ENCODE measurements at places on chromosomes 6 and 20. TPM values are rescaled to one million over a fixed set of nuclear protein-coding genes. Genes with fewer than 3 reads are reported as not detected.

DEFB124 gene
- total RNA-seq = not detected

GRCh38 chr6:132909742-132910141, 95.4 kb downstream of the RPS12 start:
- DNase-seq = no peak

- no peak for DNase-seq
Observed at GRCh38 chr20:868279-868678, 34.8 kb downstream of the FAM110A start.

- no peak for DNase-seq
Observed at GRCh38 chr6:132972971-132973370, 158.6 kb downstream of the RPS12 start.

DNA sequence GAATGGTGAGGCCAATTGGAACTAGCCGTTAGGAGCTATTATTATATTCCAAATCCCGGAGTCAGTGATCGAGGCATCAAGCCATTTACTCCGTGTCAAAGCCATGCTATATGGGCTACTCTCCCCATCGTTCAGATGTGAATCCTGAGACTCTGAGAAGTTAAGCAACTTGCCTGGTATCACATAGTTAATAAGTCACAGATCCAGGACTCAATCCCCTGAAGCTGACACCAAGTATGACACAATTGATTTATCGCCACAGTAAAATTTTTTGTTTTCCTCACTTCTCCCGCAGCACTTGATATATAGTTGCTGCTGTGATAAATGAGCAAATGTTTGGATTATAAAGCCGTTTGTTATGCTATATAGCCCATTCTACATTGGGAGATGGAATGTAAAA, 50.8 kb upstream of the TSHZ2 start:
- no peak for DNase-seq

- no peak for DNase-seq
Observed at GRCh38 chr20:53176134-53176533, 204.0 kb downstream of the TSHZ2 start.

- DNase-seq = no peak
Observed at GRCh38 chr6:41922154-41922553, 855 bp downstream of the BYSL start.

NT5E gene
- total RNA-seq = 2.4 TPM

ADGB gene
- total RNA-seq = not detected

- DNase-seq = no peak
Observed at GRCh38 chr6:56386717-56387116, 139.3 kb upstream of the COL21A1 start.

ZKSCAN8 gene
- total RNA-seq = 20.9 TPM

GRCh38 chr6:138540468-138540867, 41.2 kb upstream of the NHSL1 start:
- DNase-seq = no peak

ATP9A gene
- total RNA-seq = 1.0 TPM

DNA sequence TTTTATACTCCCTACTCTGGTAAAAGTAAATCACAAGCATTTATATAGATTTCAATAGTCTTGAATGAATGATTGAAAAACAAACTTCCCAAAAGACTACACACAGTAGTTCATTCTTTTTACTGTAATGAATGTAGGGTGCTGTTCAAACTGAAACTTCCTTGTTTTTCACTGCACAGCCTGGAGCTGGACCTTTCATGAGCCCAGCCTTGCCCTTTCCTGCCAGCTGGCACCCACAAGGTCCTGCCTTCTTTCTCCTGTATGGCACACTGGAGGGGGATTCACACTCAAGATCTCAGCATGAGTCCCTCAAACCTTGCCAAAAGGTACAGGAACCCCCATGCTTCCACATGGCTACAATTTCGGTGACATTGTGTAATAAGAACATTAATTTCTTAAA, 50.9 kb downstream of the COL12A1 start:
- DNase-seq = no peak

DNA sequence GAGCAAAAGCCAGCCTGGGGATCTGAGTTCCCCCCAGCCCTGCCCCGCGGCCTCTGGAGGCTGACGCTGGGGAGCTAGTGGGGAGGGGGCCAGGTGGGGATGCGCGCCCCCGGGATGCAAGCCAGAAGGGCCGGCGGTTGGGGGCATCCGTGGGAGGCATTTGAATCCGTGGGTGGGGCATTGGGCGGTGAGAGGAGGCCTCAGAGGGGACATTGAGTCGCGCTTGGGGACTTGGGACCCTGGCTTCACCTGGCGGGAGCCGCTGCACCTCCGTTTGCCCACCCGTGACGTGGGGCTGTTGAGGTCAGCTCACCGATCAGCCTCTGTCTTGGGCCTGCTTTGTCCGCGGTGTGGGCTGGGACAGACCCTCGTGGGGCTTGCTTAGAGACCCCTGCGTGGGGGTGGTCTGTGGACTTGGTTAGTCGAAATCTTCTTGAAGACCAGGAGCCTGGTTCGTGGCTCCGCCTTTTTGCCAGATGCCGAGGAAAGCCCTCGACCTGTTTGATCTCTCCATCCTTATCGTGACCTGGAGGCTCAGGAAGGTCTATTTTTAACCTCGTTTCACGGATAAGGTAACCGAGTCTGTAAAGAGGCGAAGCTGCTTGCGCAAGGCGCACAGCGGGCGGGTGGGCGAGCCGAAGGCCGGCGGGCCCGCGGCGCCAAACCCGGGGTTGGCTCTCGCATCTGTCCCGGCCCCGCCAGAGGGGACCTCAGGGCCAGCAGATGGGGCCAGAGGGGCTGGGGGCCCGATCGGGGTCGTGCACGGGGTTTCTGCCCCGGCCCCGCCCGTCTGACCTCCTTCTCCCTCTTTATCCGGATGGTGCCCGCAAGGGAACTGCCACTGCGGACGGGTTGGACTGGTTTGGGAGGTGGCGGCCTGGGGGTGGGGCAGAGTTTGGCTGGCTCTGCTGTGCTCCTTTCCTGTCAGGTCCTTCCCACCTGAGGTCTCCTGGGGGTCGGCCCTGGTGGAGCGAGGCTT, 8.3 kb downstream of the FAM110A start:
- DNase-seq = no peak

DNA sequence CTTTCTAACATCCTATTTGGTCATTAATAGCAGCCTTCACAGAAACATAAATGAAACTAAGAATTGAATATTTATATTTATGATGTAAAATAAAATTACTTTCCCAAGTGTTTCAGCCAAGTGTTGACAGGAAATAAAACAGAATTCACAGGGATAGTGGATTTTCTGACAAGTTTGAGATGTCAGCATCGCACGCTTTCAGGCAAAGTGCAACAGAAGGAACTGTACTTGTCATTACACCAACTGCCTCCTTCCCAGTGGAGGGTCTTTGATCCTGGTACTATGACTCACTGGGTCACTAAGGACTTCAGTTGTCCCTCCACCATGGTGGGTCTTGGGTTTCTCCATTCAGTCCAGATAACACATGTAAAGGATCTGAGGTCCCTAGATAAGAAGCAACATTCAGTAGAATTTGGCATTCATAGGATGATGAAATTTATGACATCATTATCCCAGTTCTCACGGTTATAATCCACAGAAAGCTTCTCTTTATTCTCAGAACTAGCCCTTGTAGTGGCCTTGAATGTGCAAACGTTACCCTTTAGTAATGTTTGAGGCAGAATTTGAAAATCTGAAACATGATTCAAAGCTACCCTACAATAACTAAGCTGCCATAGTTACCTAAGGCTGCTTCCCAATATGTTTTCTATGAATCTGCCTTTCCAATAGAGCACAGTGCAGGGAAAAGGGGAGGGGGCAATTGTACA, 3.8 kb upstream of the TNFAIP3 start:
- no peak for DNase-seq

- DNase-seq = no peak
Observed at GRCh38 chr6:2630359-2630758, 120.4 kb downstream of the MYLK4 start.

DNA sequence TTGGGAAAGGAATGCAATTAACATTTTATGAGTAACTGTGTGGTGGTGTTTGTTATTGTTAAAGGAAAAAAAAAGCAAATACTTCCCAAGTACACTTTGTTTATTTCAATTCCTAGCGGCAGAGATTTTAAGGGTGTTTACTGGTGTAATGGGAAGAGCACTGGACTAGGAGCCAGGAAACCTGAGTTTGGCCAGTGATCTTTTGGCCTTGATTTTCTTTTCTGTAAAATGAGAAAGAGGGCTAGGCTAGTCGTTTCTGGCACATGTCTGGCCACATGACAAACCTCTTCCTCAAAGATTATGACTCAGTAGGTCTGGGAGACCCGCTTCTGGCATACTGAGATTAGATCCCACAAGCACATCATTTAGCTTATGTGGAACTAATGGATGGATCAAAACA, 428.1 kb upstream of the NOX3 start:
- DNase-seq = no peak

- DNase-seq = peak; percentile 51
Observed at GRCh38 chr6:149723771-149724417, 6.0 kb upstream of the LATS1 start.

DNA sequence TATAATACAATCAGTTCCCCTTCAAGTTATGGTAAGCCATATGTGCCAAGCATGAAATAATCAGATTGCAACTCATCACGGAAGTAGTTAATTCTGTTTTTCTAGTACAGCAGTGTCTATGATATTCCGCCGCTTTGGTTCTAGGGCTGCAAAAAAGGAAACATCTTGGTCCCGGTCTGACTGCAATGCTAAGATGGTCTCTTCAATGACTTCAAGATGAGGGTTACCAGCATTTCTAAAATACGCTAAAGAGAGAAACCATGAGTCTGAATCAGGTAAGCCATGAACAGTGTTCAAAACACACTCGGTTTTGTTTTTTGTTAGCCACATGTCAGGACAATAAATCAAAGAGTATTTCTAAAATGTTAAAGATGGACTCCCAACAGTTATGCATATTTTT, 3.2 kb upstream of the ANKRD60 start:
- DNase-seq = no peak

GDAP1L1 gene
- not detected for total RNA-seq

EPPIN gene
- not detected for total RNA-seq

LST1 gene
- 69.8 TPM for total RNA-seq

RGS17 gene
- not detected for total RNA-seq

PPP1R14C gene
- total RNA-seq = 0.10 TPM

GRCh38 chr6:4320860-4321259, 185.5 kb upstream of the ECI2 start:
- no peak for DNase-seq

- no peak for DNase-seq
Observed at GRCh38 chr20:20463933-20464374, 96.0 kb downstream of the INSM1 start.

GRCh38 chr6:31049518-31049917, 39.2 kb downstream of the MUC22 start:
- no peak for DNase-seq

DNA sequence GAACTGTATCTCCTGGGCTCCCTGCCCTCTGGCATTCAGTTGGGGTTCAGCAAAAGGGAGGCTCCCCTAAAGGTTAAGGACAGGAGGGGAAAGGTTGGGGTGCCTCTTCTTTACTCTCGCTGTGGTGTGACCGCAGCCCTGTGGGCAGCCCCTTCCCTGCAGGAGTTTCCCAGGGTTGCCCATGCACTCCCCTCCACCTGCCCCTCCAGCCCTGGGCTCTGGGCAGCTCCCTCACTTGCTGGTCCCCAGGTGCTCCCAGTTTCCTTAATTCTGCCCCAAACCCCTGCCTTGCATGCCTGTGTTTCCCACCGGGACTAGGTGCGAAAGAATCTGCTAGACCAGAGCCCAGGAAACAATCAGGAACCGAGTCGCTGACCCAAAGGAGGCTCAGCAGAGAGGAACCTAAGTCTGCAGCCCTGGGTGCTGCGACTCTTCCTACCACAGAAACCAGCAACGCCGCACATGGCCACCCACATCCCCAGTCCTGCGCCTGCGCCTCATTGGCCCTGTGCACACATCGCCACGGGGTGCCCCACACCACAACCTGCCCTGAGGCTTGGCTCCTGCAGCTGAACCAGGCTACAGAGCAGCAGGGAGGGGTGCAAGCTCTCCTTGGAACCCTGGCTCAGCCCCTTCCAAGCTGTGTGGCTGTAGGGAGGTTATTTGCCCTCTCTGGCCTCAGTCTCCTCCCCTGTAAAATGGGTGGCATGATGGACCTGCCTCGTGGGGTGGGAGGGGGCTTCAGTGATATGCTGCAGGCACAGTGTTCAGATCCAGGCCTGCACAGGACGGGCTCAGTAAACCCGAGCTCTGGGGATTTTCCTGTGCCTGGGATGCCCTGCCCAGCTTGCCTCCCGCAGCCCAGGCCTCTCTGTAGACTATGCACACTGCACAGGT, 487.6 kb downstream of the PREX1 start:
- no peak for DNase-seq

GRCh38 chr20:43560974-43561373, 2.1 kb downstream of the SGK2 start:
- DNase-seq = no peak

NCOA5 gene
- total RNA-seq = 24.6 TPM

- peak; percentile 57 for DNase-seq
Observed at GRCh38 chr20:58893355-58894120, 41.0 kb downstream of the GNAS start.

DNA sequence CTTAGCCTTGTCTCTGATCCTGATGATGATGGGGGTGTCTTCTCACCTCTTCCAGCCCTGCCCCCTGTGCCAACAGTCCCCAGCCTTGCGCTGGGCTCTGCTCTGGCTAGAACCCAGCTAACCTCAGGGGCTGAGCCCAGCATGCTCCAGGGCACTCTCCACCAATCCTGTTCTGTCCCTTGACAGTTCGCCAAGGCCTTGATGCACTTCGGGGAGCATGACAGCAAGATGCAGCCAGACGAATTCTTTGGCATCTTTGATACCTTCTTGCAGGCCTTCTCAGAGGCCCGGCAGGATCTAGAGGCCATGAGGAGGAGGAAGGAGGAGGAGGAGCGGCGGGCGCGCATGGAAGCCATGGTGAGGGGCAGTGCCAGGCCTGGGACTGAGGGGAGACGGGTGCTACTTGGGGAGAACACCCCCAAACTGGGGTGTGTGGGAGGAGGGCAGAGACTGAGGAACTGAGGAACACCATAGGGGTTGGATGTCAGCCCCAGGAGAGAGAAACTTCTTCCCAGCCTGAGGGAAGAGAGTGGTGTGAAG, 33.1 kb downstream of the MOCS1 start:
- no peak for DNase-seq

DNA sequence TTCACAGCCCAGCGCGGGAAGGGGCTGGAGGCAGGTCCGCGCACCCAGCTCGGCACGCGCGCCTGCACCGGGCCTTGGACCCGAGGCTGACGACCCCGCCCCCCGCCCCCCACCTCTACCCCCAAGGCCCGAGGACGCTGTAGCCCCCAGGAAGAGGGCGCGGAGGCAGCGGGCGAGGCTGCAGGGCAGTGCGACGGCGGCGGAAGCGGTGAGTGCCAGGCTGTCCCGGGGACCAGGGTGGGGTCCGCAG, 1.2 kb downstream of the LIME1 start:
- no peak for DNase-seq

GRCh38 chr6:71236926-71237434, 51.6 kb upstream of the OGFRL1 start:
- no peak for DNase-seq

CRISP3 gene
- total RNA-seq = not detected

- DNase-seq = no peak
Observed at GRCh38 chr20:31654534-31654933, 16.8 kb downstream of the COX4I2 start.

SSTR4 gene
- total RNA-seq = not detected

GPLD1 gene
- total RNA-seq = 0.20 TPM

ASIP gene
- total RNA-seq = not detected

All from activated CD4-positive, alpha-beta memory T cell treated with anti-CD3 and anti-CD28 coated beads, Interleukin-2, amount 10 ng/mL, durations not matched to agents 7 days and 5 days (primary cell).